Glomerular endothelial cell (primary cell): ENCODE measurements at places on chromosomes 7 and 10.

- DNase-seq = no peak
Observed at GRCh38 chr7:113321201-113321600, 202.8 kb upstream of the SMIM30 start.

DNA sequence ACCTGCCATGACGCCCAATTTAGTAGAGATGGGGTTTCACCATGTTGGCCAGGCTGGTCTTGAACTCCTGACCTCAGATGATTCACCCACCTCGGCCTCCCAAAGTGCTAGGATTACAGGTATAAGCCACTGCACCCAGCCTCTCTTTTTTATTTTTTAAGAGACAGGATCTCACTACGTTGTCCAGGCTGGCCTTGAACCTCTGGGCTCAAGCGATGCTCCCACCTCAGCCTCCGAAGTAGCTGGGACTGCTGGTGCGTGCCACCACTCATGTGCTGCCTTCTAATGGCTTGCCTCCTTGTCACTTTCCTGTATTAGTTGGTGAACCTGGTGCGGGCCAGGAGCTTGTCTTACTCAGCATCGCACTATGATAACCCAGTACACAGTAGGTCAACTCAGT is 27.0 kb downstream of the KLRG2 start:
- DNase-seq = no peak

DNA sequence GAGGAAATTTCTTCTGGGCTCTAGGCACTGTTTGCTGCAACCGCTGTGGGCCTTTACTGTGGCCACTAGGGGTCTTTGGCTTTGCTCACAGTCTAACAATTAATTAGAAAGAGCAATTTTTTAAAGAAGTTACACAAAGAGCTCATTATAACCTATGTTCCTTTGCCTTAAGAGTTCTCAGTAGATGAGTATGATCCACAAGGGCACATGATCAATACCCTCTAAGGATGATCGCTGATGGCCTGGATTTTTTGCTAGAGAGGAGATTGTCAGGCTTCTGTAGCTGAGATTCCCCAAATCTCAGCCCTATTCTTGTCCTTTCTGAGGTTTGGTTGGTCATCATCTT is 80.8 kb upstream of the RHOBTB1 start:
- no peak for DNase-seq

- DNase-seq = no peak
Observed at GRCh38 chr7:73699370-73700068, 16.1 kb downstream of the BUD23 start.

DNA sequence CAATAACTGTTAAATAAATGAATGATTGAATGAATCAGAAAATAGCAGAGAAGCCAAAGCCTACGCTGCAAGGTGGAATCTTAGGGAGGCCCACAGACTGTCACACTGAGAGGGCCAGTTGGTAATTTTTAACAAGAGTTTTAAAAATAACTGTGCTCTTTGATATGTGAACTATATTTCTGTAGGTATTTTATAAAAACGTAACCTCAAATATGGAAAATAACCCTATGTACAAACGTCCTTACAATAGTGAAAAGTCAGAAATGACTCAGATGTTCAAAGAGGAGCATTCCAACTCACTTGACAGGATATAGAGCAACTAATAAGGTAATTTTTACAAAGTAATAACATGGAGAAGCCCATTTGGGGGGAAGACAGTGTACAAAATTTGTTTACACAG is 18.9 kb upstream of the TMEM273 start:
- DNase-seq = no peak
